ENCODE measurements at places on chromosomes 12 and 14. TPM values are rescaled to one million over a fixed set of nuclear protein-coding genes. Genes with fewer than 3 reads are reported as not detected.

The USP44 gene
- not detected for total RNA-seq

The GCH1 gene
- 13.0 TPM for total RNA-seq

The HRK gene
- not detected for total RNA-seq

The CIROP gene
- not detected for total RNA-seq

The FAM177A1 gene
- 57.1 TPM for total RNA-seq

The TTC9 gene
- total RNA-seq = 0.46 TPM

The TAPBPL gene
- total RNA-seq = 4.5 TPM

The TXNDC16 gene
- total RNA-seq = 2.7 TPM

The FAM234B gene
- total RNA-seq = 4.5 TPM

The SLC2A3 gene
- 19.3 TPM for total RNA-seq

The RNF212B gene
- total RNA-seq = not detected

The REC8 gene
- total RNA-seq = 6.7 TPM

The POTEM gene
- total RNA-seq = not detected

The RFLNA gene
- 26.7 TPM for total RNA-seq

The ANKS1B gene
- total RNA-seq = not detected

The LRP1 gene
- 6.2 TPM for total RNA-seq

The INHBC gene
- not detected for total RNA-seq

The KCNA5 gene
- total RNA-seq = not detected

The ZNF664 gene
- 27.3 TPM for total RNA-seq

The SERPINA9 gene
- not detected for total RNA-seq

The ZFHX2 gene
- not detected for total RNA-seq

The KCNJ8 gene
- total RNA-seq = not detected

The ESYT1 gene
- total RNA-seq = 198 TPM

The KRT83 gene
- not detected for total RNA-seq

The MFAP5 gene
- 24.0 TPM for total RNA-seq

The SNW1 gene
- 56.7 TPM for total RNA-seq

The ESRRB gene
- total RNA-seq = not detected

The FAM186B gene
- 0.15 TPM for total RNA-seq

The NGB gene
- not detected for total RNA-seq

The KRT6C gene
- total RNA-seq = 11.7 TPM

The DNAH10 gene
- 0.55 TPM for total RNA-seq

The ACOT4 gene
- 1.6 TPM for total RNA-seq

The PLA2G1B gene
- not detected for total RNA-seq

The RAP1B gene
- total RNA-seq = 226 TPM
